CD4-positive, alpha-beta T cell treated with Interferon alpha-2 for 1 hour (primary cell): ENCODE measurements at places on chromosomes 1 and 21.

- peak; percentile 44 for DNase-seq
Observed at GRCh38 chr21:16330082-16330907, 600.5 kb downstream of the USP25 start.

DNA sequence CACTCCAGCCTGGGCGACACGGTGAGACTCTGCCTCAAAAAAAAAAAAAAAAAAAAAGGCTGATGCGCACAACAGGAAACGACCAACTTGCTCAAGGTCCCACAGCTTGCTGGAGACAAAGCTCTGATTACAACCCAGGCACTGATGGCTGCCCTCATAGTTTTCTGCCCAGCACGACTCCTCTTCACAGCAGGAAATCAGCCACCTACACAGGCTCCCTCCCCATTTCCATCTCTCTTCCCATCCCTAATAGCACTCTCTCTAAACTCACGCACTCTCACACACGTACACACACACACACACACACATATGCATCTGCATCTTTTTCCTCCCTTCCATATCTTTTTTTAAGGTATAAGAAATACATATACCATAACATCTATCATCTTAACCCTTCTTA is 153.5 kb upstream of the SOD1 start:
- DNase-seq = no peak

GRCh38 chr21:37766129-37766528 is 150.1 kb downstream of the KCNJ6 start:
- no peak for DNase-seq

GRCh38 chr21:14955936-14956520 is 108.8 kb downstream of the NRIP1 start:
- DNase-seq = no peak

- no peak for DNase-seq
Observed at GRCh38 chr1:182406012-182406411, 5.5 kb upstream of the TEDDM1 start.

DNA sequence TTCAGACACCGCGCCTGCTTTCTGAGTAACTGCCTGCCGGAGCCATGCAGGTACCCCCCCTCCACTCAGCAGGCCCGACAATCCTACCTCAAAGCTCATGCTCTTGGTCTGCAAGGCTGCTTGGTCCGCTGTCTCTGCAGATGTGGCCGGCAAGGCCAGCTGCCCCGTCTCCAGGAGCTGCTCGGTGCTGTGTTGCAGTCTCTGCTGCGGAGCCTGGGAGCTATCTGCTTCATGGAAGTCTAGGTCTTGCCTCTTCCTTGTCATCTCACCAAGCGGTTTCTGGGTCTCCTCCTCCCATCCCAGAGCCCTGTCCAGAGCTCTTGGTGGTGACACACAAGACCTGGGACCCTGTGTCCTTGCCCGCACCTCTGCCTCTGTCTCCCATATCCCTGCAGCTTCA is 24.0 kb upstream of the GNPAT start:
- no peak for DNase-seq

DNA sequence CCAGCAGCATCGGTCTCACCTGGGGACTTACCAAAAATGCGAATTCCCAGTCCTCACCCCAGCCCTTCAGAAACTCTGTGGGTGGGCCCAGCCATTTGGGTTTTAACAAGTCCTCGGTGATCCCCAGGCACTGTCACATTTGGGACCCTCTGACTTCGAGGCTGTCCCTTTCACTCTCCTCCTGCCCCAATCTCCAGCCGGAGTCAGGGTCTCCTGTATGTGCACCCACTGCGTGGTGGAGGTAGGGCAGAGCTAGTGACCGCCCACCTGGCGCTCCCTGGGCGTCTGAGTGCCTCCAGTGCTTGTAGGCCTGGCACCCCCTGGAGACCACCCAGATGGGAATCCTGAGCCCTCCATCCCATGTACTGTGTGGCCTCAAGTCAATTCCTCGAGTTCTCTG is 31.1 kb downstream of the EPHA8 start:
- DNase-seq = no peak

- DNase-seq = no peak
Observed at GRCh38 chr1:202081992-202082391, 40.7 kb upstream of the GPR37L1 start.

DNA sequence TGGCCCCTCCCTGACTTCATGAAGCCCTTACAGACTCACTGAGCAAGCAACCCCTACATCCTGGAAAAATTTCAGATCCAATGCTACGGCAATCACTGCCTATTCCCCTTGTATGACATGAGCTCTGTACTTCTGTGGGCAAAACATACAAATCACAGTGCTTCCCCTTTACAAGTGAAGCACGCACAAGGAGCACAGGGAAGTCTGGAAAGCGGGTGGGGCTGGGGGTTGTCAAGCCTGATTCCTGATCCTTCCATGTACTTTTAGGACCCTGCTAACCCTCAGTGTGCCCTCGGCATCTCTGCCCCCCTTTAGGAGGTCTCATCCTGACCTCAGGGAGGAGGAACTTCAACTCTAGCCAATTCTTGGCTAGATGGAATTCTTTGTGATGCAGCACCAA is 405.7 kb upstream of the POU3F1 start:
- DNase-seq = no peak

- DNase-seq = no peak
Observed at GRCh38 chr1:41368366-41368765, 7.1 kb downstream of the FOXO6 start.

DNA sequence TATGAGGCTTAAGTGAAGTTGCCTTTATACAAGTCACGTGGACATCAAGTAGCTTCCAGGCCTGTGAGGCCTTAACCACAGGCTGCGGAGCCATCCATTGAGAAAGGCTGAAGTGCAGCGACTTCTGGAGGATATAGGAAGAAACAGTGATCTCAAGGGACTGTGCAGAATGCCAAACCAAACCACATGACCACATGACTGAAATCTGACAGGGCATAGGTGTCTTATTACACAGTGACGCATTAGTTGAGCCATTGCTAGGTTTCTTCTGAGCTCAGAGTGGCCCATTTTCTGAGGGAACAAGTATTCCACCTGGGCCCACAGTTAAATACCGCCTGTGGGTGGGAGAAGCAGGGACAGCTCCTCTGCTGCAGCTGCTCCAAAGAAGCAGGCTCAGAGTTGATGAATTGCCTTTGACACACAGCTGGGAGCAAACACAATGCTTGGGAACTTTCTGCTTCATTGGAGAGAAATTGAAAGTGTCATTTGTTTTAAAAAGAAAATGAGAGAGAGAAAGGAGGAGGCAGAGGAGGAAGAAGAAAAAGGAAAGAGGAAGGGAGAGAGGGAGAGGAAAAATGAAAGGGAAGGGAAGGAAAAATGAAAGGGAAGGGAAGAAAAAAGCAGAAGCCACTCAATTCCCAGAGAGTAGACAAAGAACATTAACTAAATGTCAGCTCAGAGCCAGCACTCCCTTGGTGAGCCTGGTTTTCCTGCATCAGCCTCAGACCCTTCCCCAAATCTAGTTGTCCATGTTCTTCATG is 94.4 kb downstream of the COLGALT2 start:
- no peak for DNase-seq

GRCh38 chr1:192108161-192108560 is 50.1 kb upstream of the RGS18 start:
- no peak for DNase-seq

- no peak for DNase-seq
Observed at GRCh38 chr1:37558411-37558810, 1.7 kb downstream of the DNALI1 start.

- no peak for DNase-seq
Observed at GRCh38 chr1:19979494-19979977, at the start of gene PLA2G2A. TSS of gene PLA2G2A (minus strand) at chr1:19979618. CDS start at chr1:19978773, 845 bp downstream.

DNA sequence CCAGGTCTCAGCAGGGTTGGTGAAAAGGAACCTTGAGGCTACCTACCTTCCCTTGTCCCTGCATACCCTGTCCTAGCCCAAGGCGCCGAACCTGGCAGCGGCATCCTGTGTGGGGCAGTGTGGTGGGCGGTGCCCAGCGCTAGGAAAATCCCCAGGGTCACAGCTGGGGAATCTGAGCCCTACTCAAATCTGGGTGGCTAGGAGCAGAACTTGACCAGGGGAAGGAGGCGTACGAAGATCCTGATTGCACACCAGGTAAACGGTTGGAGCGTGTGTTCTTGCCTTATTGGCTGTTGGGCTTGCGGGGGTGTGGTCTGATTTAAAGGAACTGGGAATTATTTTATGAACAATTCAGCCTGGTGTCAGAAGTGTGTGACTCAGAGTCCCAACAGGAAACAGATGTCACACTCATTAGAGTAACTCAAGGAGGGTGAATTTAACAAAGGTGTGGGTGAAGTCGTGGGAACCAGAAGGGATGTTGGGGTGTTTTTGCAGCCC is 118.6 kb downstream of the LRIG2 start:
- no peak for DNase-seq

DNA sequence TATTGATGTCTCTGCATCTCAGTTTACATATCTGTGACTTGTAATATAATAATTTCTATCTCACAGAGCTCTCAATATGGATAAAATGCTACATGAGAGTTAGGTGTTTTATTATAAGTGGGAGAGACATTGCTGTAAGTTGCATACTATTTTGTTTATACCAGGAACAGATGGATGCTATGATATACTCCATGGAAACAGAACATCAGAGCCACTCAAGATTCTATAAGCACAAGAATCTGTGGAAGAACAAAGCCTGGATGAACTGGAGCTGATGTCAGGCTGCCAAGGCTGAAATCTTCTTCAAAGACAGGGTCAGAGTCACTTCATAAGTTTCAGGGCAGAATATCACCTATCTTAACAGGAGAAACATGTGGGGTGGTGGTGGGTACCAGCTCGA is 30.2 kb downstream of the DUSP10 start:
- DNase-seq = no peak

DNA sequence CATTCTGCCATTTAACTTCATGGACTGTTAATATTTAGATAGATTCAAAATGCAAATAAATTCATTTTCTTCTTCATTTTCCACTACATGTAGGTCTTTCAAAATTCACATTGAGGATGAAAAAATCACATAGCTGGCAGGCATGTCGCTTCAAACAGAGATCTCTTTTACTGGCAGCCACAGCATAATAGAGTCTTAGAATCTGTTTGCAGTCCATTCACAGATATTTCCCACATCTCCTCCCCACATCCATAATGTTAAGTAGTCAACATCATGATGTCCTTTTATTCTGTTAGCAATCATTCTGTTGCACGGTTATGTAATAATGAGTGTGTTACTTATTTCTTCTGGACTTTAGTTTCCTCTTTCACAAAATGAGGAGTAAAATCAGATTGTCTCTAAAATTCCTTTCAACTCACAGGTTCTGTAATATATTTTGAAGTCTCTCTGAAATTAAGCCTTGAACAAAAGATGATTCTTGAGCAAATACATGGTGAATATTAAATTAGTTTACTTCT is 257.5 kb upstream of the SNX7 start:
- no peak for DNase-seq

DNA sequence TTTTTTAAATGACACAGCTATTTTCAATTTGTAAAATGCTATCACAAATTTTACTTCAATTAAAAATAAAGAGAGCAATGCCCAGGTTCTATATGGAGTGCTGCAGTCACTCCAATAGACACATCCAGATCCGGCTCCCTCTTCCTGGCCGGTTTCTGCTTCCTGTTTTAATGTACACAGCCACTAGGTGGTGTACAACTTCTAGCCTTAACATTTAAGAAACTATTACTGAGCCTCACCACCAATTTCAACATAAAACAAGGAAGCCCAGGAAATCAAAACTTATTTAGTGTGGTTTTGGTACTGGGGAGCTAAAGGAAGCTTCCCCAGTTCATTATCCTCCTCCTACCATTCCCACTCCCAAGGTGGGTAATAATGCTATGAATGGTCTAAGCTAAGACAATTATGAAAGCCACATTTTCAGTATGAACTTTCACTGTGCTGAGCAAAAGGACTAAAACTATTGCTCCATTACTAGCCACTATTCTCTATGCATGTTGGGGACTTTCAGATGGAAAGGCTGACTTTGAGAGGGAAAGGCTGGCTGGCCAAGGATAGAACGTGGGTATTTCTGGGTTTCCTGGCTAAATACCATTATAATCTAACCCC is 25.5 kb upstream of the MTMR11 start:
- DNase-seq = peak; percentile 56

DNA sequence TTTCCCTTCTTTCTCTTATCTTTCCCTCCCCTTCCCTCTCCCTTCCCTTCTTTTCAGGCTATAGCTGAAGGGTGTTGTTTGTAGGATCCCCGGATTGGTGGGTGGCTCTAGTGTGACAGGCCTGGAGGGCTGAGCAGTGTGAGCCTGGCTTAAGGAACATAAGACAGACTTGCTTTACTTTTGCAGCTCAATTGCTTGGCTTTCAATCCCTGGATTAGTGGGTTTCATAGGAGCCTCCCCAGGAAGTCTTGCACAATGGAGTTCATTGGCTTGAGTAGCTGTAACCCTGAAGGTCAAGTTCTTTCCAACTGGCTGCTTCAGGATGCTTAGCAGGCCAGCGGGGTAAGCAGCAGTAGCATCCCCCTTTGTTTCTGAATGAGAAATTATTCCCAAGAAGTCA is 126.7 kb downstream of the CAMTA1 start:
- DNase-seq = no peak

GRCh38 chr1:204390751-204391466 is 20.7 kb downstream of the PPP1R15B start:
- DNase-seq = no peak

DNA sequence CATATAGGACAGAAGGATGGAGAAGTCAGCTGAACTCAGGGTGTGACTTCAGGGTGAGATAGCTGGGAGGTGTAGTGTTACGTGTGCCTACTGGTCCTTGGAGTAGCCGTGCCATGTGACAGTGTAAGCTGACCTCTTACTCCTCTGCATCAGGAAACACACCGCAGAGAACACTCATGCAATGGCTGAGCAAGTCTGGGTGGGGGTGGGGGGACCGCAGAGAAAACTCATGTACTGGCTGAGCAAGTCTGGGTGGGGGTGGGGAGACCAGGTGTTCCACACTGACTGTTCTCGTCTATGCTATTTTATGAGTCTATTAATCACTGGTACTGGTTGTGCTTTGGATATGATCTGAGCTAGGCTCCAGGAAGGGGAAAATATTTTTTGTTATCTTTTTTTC is 233.1 kb downstream of the PAPPA2 start:
- no peak for DNase-seq
